ENCODE measurements at places on chromosomes 7 and 10.
A peak's percentile ranks its signal among the peaks of the same experiment; 100 is the strongest.

GRCh38 chr7:37201003-37201875 lies 247.4 kb downstream of the ELMO1 start:
- DNase-seq, result peak; percentile 1

- DNase-seq, result no peak
Measured at GRCh38 chr7:39645482-39646407, 22.4 kb downstream of the RALA start.

- peak; percentile 11 for DNase-seq
Measured at GRCh38 chr10:99993701-99994689, 15.8 kb downstream of the DNMBP start.

- DNase-seq, result no peak
Measured at GRCh38 chr10:61464461-61465170, 11.4 kb upstream of the TMEM26 start.

DNA sequence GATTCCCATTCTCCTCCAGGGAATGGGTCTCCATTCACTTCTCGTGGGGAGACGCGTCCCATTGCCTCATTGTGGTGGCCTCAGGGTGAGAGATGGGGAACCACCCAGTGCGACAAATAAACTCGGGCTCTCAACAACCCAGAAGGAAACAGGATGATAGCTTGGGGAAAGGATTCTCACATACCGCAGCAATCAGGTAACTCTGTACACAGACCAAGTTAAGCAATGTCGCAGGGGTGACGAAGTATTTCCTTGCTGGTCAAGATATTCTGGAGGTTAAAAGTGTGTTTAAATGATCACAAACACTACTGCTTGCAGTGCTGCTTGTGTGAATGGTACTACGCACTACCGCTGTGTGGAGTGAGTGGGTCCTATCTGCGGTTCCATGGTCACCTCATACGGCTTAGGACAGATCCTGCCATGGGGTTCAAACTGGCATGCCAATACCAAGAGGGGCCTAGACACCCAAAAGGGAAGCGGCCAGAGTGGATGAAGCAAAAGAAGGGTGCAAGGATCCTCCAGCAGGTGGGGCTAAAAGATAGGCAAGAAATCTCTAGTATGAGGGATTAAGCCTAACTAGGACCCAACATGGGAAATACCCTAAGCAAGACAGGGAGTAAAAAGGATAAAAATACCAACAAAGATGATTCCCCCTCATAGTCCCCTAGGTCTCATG lies 143.8 kb upstream of the TMEM106B start:
- peak; percentile 2 for DNase-seq

DNA sequence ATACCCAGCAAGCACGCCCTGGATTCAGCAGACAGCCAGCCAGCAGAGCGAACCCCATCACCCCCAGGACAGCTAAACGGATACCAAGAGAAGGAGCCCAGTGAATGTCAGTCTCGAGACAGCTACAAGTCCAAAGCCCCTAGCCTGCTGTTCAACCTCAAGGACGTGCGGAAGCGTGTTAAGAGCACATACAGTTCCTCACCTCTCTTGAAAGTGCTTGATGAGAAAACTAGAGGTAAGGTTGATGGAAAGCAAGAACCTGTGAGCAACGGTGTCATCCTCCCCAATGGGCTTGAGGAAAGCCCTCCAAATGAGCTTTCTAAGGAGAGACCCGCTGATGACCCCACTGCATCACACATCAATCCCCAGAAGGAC lies 24.9 kb downstream of the C10orf71 start:
- no peak for DNase-seq

DNA sequence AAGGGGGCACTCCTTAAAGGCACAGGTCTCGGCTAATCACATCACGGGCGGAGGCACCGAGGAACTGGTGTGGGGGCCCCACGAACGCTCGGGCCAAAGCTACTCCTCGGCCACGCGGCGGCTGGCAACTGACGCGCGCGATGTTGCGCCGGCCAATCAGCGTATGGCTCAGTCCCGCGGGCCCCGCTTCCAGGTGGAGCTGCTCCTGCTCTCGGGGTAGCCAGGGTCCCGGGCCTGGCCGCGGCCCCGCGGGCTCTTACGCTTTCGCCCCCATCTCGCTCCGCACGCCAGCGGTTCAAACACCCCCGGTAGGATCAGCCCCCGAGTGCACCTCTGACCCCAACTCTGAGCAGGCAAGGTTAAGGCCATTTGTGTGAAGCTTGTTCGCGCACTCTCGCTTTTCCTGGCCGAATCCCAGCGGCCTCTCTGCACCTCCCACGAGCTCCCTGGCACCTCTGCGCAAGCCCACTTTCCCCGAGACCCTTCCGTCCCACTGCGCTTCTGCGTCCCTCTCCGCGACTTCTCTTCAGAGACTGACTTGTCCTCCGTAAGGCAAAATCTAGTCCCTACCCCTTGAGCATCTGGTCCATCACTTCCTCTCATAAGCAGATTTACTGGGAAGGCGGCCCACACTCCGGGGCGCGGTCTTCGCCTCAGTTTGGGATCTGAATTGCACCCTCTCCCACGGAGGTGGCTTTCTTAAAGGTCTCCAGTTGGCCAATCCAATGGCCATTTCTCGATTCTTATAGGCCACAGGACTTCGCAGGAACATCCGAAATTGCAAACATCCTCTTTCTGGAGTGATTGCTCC lies 200.9 kb upstream of the TBX20 start:
- DNase-seq, result no peak

- no peak for DNase-seq
Measured at GRCh38 chr10:72328045-72328828, 26.5 kb downstream of the DNAJB12 start.

DNA sequence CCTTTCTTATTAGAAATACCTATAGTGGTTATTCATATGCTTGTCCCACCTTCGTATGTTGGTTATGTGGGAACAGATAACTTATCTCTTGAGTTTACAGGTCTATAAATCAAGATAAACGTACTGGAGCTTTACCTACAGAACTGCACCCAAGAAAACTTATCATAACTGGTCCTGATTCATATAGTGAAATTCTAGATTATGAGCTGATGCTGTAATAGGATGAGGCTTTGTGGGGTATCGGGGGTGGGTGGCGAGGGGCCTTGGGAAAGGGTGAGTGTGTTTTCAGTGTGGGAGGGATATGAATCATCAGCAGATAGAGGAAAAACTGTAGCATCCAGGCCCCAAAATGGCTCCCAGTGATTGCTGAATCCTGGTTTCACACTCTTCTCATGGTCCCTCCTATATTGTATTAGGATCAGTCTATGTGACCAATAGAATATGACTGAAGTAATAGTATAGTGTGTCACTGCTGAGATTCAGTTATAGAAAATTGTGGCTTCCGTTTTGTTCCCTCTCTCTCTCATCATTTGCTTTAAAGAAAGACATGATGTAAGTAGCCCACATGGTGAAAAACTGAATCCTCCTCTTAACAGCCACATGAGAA lies 706.8 kb upstream of the LRRTM3 start:
- DNase-seq, result no peak

DNA sequence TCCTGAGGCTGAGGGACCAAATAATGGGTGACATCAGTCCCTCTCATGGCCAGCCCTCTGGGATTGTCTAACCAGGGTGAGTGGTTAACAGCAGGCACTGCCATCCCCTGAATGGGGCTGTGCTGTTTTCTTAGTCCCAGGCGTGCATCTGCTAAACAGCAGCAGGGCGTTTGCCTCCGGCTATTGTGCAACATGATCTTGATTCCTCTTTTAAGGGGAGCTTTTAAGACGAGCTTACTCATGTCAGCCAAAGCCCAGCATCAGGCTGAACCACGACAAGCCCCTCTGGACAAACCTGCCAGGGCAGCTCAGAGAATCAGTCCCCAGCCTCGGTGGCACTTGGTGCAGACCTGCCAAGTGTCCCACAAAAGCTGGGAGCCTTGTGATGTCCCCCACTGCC lies 16.2 kb upstream of the IGFBP3 start:
- DNase-seq, result no peak

DNA sequence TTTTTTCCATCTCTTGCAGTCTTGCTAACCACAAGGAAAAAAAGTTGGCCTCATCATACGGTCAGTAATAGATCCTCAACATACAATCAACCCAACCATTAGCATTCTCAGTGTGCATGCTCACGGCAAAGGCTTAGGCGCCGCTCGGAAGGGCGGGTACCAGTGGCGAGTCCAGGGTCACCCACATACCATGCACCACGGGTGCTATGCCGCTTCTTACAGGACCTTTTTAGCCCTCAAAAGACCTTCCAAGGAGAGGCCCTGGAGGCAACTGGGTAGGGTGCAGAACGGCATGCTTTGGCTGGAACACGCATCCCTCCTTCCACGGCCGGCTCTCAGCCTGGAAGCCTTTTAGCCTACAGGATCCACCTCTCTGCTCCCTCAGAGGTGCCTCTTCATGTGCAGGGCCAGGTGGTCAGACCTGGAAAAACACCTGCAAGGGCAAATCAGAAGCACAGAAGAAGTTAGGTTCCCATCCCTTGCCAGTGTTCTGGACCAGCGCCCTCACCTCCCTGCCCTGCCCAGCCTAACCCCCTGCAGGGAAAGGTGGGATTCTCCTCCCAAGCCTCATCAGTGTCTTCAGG lies 5.8 kb downstream of the KLF6 start:
- no peak for DNase-seq

DNA sequence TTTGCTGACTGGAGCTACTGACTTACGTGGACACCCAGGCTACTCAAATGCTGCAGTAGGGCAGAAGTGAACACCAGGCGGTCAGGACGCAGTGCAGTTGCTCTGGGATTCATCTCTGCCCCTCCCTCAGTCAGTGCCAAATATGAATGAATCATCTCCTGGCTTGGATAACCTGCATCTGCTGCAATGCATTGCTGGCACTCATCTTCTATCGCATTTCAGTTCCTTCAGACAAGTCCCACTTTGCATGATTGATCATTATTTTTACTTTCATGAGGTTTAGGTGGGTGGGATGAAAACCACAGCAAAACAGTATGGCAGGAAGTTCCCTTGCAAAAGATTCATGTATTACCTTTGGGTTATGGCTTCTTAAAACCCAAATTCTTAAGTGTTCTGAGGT lies 224.6 kb upstream of the NRP1 start:
- no peak for DNase-seq

DNA sequence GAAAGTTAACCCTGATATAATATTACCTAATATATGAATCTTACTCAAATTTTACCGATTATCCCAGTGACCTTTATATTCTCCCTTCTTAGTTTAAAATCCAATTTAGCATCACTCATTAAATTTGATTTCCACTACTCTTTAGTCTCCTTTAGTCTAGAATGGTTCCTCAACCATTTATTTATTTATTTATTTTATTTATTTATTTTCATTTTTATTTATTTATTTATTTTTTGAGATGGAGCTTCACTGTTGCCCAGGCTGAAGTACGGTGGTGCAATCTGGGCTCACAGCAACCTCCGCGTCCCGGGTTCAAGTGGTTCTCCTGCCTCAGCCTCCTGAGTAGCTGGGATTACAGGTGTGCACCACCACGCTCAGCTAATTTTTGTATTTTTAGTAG lies 92.8 kb downstream of the LCOR start:
- DNase-seq, result no peak

DNA sequence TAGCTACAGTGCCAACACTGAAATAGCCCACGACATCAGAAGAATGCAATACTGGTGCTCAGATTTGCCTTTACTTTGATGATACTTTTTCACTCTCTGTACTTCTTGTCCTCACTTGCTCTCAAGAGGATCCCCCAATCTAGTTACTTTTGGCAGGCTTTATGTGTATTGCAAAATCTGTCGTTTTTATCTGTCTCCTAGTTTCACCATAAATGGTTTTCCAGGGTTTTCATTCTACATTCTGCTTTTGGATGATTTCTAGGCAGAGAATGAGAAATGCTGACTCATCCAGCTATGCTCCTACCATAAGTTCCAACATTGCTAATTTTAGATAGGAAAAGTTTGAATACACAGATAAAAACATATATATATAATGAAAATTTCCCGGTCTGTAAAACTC lies 659.5 kb upstream of the NRG3 start:
- no peak for DNase-seq

GRCh38 chr7:3650844-3651243 lies 349.8 kb downstream of the SDK1 start:
- no peak for DNase-seq

DNA sequence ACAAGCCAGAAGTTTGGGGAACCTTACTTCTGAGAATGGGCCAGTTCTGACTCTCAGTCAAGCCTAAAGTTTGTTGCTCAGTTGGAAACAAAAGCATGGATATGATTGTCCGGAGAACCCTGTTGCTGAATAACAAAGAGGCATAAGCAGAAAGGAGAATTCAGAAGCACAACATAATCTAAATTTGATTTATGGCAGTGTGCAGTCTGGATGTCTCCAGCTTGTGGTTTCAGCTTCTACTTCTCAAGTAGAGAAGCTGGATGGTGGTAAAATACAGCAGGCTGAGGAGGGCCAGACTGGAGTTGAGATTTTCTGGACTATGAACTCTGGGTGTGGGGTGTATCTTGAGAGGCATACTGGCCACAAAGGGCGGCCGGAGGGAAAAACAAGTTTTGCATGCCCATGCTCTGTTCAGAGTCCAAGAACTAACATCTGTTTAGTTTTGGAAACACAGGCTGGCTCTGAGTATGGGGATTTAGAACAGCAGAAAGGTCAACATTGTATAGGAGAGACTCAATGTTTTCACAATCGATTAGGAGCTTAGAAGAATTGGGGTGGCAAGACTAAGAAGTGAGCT lies 592.9 kb downstream of the CNTNAP2 start:
- no peak for DNase-seq
